ENCODE measurements at places on chromosomes 2 and 18.
A peak's percentile ranks its signal among the peaks of the same experiment; 100 is the strongest.

- no peak for DNase-seq
Observed at GRCh38 chr2:70702711-70703395, 65.1 kb downstream of the ADD2 start.

DNA sequence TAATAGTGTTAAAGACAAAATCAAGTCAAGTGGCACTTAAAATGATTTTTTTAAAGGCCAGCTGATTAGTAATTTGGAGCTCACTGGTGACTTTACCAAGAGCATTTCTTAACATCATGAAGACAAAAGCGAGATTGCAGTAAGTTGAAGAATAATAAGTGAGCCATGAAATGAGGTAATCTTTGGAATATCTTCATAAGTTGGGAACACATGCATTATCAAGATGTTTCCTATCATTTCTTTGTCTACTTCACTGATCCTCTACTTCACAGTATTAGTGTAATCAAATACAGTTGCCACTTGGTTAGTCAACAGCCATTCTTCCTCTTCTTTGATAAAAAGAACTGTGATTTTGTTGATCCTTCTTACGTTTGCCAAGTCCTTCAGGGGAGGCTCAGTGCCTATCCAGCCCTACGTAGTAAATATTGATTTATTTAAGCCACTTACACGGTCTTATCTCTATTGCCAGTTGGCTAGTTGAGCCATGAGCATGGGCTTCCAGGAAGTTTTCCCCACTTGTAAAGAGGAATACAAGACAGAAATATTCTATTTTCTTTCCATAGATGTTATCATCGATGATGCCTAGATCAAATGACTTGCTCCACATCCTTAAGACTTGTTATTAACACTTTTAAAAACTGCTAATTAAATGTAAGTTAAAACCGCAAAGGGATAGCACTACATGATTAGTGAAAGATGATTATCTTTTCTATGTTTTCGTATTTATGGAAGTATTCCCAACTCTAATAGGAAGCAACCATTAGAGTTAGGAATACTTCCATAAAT, 46.1 kb downstream of the YES1 start:
- no peak for DNase-seq

GRCh38 chr2:229433351-229433750, 162.3 kb upstream of the PID1 start:
- DNase-seq, result no peak

GRCh38 chr2:55862673-55863390, 60.8 kb downstream of the EFEMP1 start:
- peak; percentile 6 for DNase-seq

DNA sequence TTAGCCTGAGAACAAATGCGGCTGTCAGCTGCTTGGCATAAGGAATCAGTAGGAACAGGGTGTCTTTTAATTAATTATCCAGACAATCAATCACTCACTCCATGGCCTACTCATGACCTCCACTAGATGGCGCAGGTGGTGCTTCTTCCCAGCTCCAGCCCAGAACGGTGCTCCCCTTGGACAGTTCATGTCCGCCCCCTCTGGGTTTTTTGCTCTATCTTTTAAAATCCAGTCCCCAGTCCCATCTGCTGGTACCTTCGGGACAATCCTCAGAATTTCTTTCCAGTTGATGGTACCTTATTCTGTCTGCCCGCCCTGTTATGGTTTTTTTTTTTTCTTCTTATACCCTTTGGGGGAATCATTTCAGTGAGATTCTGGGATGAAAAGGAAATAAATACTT, 99.8 kb downstream of the CACNB4 start:
- DNase-seq, result peak; percentile 75

DNA sequence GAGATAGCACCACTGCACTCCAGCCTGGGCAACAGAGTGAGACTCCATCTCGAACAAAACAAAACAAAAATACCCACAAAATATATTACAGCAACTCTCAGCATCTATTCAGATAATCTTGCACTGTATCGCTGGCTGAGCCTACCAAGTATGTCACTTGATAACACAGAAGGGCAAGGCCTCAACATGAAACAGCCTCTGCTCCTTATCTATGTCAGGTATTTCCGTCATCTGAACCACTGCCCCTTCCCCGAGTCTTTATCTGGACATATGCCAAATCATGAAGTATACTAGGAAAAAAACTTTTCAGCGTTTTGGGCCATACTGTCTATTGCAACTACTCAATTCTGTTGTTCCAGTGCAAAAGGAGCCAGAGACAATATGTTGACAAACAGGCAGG, 17.7 kb downstream of the PDIA6 start:
- DNase-seq, result no peak

GRCh38 chr2:109237792-109238191, 108.8 kb downstream of the SH3RF3 start:
- no peak for DNase-seq

DNA sequence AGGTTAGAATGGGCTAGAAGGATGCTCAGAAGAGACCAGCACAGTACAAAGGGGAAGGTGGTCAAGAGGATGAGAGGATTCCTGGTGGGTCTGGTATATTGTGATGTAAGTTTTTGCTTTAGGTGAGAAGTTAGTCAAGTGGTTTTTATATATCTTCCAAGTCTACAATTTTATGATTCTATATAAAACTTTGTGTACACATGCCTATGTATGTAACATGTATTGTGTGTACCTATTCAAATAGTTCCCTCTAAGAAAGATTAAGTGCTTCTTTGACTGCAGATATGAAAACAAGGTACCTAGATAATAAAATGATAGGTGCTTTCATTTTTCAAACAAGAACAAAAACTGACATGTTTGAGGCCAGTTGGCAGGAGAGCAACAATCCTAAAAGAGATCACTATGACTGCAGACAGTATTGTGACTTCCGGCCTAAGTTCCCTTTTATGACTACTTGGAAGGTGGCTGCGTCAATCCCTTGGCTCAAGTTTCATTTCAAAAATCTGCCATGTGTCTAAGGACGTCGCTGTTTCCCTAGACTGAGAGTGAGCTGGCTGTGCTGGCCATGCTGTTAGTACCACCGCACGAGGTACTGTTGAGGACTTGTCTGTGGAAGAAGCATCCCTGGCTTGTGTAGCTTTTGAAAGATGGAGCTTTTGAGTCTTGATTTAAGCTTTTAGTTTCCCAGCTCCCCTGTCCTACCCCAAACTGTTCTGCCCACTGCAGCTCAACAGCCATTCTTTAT, 123.1 kb downstream of the PRPF40A start:
- no peak for DNase-seq

DNA sequence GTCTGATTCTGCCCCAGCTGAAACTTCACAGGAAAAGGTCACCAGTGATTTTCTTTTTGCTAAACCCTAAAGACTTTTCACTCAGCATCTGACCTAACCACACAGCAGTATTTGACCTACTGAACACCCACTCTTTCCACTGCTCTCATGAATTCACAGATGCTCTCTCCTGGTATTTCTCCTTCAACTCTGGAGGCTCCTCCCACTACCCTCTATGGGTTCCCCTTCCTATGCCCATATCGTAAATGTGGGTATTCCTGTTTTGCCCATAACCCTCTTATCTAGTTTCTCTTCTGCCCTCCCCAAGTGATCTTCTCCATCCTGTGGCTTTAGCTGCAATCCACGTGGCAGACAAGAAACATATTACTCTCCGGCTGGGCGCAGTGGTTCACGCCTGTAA, 7.6 kb downstream of the PLEKHM3 start:
- DNase-seq, result no peak

- no peak for DNase-seq
Observed at GRCh38 chr2:237520290-237520689, 33.2 kb downstream of the MLPH start.

GRCh38 chr18:29928081-29928480, 1114.5 kb downstream of the DSC3 start:
- DNase-seq, result no peak

- DNase-seq, result no peak
Observed at GRCh38 chr2:14330884-14331283, 301.6 kb upstream of the LRATD1 start.

GRCh38 chr2:188810586-188810985, 163.6 kb upstream of the COL3A1 start:
- DNase-seq, result no peak

- DNase-seq, result no peak
Observed at GRCh38 chr2:14896330-14897030, 264.0 kb downstream of the LRATD1 start.

DNA sequence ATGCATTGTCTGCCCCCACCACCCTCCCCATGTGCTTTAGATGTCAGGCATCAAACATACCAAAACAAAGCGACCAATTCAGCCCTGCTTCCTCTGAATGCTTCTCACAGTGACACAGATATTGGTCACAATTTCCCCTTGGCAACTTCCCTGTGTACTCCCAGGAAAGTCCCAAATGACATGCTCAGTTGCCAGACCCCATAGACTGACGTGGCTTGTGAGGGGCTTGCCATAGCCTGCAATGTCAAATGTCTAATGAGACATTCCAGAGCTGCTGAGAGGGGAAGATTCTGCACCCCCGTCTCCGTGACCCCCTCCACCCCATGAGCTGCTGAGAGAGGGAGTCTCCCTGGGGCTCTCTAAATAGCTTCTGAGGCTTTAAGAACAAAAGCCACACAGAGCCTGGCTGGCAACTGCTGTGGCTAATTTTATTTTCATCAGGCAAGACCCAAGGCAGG, 47.3 kb downstream of the RFTN2 start:
- peak; percentile 49 for DNase-seq

DNA sequence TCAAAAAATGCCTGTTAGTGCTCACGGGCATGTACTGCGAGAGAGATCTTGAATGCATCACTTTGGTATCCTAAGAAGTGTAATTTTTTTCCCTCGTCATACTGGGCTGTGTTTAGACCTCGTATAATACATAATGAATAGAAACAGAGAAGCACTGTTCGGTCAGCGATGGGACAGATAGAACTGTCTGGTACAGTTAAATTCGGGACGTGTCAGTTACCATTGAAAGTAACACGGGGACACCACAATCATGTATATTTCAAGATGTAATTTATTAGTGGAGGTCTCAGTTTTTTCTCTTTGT, 1.8 kb downstream of the PKP4 start:
- no peak for DNase-seq

DNA sequence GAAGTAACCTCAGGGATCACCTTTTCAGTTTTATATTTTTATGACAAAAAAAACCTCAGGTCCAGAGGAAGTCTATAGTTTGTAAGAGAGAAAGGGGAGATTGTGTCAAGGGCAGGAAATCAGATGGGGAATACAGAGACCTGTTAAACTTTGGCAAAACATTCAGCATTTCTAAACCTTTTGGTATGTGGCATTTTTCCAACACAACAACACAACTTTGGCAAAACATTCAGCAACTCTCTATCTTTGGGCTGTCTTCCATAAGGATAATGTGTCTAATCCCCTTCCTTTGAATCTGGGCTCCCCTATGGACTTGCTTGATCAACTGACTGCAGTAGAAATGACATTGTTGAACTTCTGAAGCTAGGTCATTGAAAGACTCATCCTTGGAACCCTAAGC, 220.6 kb upstream of the CCDC68 start:
- DNase-seq, result no peak

- DNase-seq, result no peak
Observed at GRCh38 chr2:11435036-11435435, 30.9 kb downstream of the E2F6 start.

GRCh38 chr2:113965644-113966043, 75.8 kb downstream of the ACTR3 start:
- peak; percentile 51 for DNase-seq

DNA sequence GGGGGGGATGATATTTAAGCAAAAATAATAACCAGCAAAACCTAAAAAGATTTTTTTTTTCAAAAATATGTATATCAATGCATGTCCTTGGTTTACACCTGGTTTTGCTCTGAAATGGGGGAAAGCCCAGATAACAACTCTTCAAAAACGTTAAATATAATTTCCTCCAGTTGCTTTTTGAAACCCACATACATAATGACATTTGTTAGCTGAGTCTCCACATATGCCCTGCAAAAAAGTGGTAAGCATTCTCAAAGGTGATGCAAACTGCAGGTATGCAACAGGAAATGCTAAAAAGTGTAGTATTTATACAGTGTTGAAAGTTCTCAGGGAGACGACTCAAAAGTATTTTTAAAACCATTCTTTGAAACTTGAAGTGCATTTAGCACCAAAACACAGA, 258.6 kb downstream of the ZEB2 start:
- DNase-seq, result no peak

Data from ELF-1 (cell line).